Stimulated activated naive CD4-positive, alpha-beta T cell treated with Interleukin-2 at 50 U/mL for 16 hours (primary cell): ENCODE measurements at places on chromosomes 6 and 20.

DNA sequence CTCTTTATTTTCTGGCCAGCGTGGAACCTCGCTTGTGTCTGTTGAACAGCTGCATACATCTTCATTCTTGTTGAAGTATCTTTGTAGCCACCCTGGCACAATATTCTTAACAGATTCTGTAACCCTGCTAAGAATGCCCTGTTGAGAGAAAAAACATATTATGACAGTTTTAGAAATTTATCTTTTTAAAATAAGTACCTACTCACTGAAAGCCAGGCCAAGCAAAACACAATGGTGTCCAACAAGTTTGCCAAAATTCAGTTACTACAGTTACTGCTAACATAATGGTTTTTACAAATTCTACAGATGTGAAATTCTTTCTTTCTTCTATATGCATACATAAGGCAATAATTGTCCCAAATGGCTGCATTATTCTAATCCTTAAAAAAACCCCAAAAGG is 18.2 kb downstream of the NUP153 start:
- DNase-seq: no peak

DNA sequence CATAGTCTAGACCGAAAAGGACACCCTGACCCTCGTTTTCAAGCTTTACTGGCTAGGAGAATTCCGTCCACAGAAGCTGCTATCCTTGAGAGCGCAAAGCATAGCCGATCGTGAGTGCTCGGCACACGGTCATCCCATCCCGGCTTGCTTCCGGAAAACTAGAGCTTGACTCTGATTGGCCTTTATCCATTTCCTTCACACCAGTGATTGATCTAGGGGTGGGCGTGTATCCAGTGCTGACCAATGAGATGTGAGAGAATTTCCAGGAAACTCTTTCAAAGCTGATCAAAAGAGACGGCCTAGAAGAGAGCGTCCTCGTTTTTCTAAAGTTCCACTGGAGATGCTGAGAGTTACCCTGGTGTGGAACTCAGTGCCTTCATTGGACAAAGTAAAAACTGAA is 41.0 kb upstream of the NFATC2 start:
- no peak for DNase-seq

- no peak for DNase-seq
Measured at GRCh38 chr20:11352041-11352440, 565.7 kb upstream of the BTBD3 start.

DNA sequence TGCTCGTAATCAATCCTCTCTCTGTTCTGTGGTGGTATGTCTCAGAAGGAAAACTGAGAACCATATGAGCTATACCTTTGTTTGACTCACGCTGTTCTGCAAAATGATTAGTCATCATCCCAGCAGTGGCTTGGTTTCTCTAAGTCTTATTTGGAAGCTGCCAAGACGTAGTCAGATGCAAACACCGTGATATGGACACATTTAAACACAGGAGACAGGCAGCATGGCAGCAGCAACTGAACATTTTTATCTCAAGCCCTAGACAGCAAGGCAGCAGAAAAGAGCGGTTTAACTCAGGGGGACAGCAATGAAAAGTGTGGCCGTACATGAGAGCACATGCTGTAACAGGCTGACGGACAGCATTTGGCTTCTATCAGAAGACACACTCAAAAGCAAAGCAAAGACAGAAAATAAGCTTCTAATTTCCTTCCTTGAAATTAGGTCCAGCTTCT is 1295.1 kb downstream of the EPHA7 start:
- no peak for DNase-seq

GRCh38 chr6:13303668-13304017 is 24.7 kb downstream of the TBC1D7 start:
- DNase-seq: peak; percentile 5

DNA sequence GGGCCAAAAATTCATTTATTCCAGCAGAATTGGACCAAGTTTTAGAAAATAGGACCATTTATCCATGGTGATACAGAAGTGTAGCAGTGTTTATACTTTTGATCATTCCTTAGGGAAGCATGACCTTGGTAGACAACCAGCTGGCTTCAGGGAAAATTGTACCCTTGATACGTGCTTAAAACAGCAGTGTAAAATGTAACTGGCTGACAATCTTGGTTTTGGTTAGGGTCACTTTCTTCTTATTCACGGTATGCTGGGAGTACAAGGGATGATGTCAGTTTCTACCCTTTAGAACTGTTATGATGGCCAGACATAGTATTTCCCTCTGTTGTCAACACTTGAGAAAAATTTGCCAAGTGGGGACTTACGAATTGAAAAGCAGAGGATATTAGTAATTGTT is 157.1 kb downstream of the BCKDHB start:
- DNase-seq: no peak

GRCh38 chr6:106486236-106486635 is 125.7 kb downstream of the CRYBG1 start:
- no peak for DNase-seq
